ENCODE measurements at places on chromosomes 2 and 18. TPM values are rescaled to one million over a fixed set of nuclear protein-coding genes. Genes with fewer than 3 reads are reported as not detected.

DNA sequence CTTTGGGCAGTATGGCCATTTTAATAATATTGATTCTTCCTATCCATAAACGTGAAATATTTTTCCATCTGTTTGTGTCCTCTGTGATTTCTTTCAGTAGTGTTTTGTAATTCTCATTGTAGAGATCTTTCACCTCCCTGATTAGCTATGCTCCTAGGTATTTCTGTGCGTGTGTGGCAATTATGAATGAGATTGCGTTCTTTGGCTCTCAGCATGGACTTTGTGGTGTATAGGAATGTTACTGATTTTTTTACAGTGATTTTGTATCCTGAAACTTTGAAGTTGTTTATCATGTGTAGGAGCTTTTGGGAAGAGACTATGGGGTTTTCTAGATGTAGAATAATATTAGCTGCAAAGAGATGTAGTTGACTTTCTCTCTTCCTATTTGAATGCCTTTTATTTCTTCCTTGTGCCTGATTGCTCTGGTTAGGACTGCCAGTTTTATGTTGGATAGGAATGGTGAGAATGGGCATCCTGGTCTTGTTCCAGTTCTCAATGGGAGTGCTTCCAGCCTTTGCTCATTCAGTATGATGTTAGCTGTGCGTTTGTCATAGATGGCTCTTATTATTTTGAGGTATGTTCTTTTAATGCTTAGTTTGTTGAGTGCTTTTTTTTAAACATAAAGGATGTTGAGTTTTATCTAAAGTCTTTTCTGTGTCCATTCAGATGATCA lies 27.0 kb upstream of the THUMPD2 start:
- no peak for DNase-seq

GRCh38 chr18:52391810-52392559 lies 52.0 kb downstream of the DCC start:
- no peak for DNase-seq

- no peak for DNase-seq
These were observed 67.7 kb downstream of the REL start for GRCh38 chr2:60948926-60949579.

- no peak for DNase-seq
These were observed 63.4 kb downstream of the SMAD7 start for GRCh38 chr18:48887294-48887904.

- DNase-seq, result no peak
These were observed 103.8 kb upstream of the CDC42EP3 start for GRCh38 chr2:37774976-37775907.

- no peak for DNase-seq
These were observed 22.5 kb upstream of the TRAPPC8 start for GRCh38 chr18:31965316-31965970.

DNA sequence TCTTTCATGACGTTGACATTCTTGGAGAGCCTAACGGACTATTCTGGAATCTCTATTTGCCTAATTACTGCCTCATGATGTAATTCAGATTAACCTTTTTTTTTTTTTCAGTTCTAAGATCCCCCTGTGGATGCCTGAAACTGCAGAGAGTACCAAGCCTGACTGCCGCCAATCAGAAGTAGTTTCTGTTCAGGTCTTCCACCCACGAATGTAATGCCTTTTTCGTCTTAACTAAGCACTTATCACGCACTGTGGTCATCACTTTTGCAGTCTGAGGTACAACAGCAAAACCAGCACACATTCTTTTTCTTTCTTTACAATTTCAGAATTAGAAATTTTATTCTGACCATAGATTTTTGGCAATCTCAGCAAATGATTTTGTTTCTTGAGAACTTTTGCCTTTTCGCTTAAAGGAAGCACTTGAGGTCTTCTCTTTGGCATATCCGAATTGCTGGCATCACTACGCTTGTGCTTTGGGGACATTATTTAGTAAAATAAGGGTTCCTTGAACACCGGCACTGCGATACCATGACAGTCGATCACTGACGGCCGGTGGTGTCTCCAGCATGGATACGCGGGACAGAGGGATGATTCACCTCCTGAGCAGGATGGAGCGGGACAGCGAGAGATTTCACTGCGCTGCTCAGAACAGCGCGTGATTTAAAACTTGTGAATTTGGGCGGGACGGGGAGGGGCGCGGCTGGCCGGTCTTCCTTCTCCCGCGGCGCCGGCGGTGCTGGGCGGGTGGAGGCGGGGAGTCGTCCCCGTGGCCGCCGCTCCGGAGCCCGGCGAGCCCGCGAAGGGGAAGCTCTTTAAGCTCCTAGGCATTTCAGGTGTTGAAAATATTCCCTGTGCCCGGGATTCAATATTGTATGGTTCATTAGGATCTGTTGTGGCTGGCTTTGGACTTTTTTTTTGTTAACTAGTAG lies 32.0 kb upstream of the GPR55 start:
- peak; percentile 63 for DNase-seq

Gene AGXT
- not detected for total RNA-seq

Gene UPP2
- not detected for total RNA-seq

Gene PSMA8
- 0.81 TPM for total RNA-seq

Gene TRIM43
- not detected for total RNA-seq

All from activated T-cell treated with anti-CD3 and anti-CD28 coated beads, Interleukin-2, amount 50 U/mL, for 72 hours (primary cell).